ENCODE measurements at places on chromosomes 3 and 15.

- no peak for DNase-seq
Observed at GRCh38 chr3:14829811-14830210, 11.0 kb downstream of the FGD5 start.

- DNase-seq = no peak
Observed at GRCh38 chr3:16085884-16086608, 88.4 kb upstream of the GALNT15 start.

DNA sequence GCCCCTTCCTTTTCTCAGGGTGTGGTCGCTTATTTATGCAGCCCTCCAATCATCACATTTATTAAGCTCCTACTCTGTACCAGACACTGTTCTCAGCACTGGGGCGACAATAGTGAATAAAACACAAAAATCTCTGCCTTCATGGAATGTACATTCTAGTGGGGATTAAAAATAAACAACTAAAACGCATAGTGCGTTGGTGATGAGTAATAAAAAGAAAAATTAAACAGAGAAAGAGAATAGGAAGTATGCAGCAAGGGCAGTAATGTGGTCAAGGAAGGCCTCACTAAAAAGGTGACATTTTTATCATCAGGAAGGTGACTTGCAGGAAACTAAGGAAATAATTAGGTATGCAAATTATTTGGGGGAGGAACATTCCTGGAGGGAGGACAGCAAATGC, 5.1 kb downstream of the SLC51B start:
- DNase-seq = no peak

DNA sequence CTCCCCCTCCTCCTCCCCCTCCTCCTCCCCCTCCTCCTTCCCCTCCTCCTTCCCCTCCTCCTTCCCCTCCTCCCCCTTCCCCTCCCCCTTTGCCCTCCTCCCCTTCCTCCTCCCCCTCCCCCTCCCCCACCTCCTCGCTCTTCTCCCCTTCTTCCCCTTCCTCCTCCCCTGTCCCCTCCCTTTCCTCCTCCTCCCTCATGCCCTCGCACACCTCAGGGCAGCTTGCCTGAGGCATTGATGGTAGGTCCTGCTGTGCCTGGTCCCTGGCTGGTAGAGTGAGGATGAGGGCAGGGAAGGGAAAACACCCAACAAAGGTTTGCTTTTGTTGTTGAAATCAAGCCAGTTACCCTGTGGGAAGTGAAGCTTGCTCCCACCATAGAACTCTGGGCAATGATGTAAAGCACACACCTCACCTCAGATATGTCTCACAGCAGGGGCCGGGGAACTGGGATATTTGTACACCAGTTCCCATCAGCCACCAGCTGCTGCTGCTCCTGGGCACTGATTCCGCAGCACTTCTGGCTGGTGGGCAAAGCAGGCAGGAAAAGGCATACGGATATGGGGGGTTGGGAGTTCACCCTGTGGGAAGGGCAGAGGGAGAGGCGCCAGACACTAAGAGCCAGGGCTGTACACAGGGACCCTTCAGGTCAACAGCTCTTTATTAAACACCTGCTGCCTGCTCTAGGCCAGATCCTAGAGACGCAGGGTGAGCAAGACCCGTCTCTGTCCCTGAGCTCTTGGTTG, 13.8 kb downstream of the ISG20 start:
- no peak for DNase-seq

- no peak for DNase-seq
Observed at GRCh38 chr3:9404680-9405079, 7.3 kb downstream of the SETD5 start.

DNA sequence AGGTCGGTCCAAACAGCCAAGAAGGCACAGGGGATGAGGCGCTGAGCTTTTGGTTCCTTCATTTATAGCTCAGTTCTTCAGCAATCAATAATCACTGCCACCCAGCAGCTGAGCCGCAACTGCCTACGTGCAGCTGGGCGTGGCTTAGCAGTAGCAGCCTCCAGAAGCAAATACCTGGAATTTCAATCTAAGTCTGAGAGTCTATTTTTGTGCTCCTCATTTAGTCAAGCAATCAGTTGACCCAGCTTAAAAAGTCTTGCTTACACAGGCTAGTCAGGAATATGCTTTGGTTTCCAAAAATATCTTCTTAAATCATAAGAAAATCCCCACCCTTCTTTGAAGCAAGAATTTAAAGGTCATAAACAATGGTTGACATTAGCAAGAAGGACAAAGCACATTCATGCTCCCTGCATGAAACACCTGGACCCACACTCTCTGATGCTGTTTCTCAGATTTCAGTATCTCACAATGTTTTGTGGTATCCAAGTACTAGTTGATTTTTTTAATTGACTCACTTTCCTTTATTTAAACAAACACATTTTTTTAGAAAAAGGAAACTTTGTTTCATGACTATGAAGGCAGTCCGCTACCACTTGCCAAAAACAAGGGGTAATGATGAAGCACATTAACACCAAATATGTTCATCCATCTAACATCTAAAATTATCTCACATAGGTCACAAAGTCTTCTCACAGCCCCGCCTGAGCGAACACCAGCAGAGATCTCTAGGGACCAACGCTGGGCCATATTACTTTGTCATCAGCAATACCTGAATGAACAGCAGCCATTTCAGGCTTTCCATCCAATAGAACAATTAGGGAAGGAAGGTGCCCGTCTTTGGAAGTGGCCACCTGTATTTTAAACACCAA, 106.1 kb downstream of the OXNAD1 start:
- peak; percentile 40 for DNase-seq

GRCh38 chr3:54071601-54072000, 50.8 kb upstream of the CACNA2D3 start:
- no peak for DNase-seq

GRCh38 chr3:181730316-181730715, 18.6 kb downstream of the SOX2 start:
- DNase-seq = no peak
